ENCODE measurements at places on chromosomes 2 and 18.

- no peak for DNase-seq
Measured at GRCh38 chr2:152481881-152482583, 147.1 kb downstream of the FMNL2 start.

GRCh38 chr2:236179236-236180075 lies 11.3 kb upstream of the GBX2 start:
- DNase-seq, result no peak

DNA sequence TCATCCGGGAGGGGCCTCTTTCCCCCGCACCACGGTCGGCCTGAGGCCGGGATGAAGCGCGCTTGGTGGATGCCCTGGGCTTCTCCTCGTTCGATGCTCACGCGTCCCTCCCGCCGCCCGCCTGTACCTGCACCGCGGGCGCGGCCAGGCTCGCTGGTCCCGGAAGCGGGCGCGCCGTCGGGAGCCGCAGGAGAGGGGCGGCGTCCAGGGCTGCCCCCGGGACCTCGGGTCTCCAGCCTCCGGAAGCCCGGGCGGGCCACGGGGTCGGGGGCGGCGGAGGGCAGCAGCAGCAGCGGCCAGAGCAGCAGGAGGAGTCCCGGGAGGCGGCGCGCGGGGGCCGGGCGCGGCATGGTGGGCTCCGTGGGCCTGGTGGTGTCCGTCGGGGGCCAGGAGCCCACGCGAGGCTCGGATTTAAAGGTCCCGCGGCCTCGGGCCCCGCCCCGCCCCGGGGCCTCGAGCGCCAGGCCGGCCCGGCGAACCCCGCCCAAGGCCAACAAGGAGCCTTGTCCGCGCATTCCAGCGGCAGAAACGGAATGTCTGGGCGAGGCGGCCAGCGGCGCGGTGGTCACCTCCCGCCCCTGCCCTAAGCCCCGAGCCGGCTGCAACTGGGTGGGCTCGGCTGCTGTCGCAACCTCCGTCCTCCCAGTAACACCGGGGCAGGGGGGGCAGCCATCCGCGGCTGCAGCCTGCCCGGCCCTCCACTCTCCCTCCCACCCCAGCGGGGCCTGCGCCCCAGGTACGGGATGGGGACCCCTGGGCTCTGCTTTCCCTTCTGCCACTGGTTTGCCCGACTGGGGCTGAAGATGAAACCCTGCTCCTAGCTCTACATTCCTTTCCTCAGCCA lies at the start of gene MATN3:
Gene MATN3, minus strand, starts transcription at position 387 of the 844 bp plus-strand sequence. Its CDS starts 37 bp downstream, at position 350.
- no peak for DNase-seq

DNA sequence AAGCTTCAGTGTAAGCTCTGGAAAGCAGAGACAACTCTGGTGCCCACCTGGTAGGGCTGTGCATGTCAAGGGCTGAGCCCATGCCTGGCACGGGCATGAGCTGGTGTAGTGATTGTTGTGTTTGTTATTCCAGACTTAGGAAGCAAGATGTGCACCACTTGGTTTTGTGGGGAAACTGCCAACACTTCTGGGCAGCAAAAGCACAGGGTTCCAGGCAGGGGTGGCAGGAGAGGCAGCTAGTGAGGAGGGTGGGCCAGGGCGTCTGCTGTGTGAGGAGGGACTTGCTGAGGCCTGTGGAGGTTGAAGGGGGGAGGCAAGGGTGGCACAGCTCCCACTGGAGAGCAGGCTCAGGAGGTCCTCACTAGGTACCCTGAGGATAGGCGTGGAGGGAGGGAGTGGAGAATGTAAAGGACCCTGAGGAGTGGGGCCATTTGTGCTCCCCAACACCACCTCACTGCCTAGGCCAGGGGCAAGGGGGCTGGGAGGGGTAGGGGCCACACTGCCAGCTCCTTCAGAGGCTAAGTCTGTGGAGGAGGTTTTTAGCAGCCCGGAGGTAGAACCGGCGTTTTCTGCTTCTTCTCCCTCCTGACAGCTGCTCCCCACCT lies 104.0 kb upstream of the POU3F3 start:
- no peak for DNase-seq

- DNase-seq, result no peak
Measured at GRCh38 chr2:228653884-228654283, 472.4 kb upstream of the SPHKAP start.

- no peak for DNase-seq
Measured at GRCh38 chr2:236306825-236307540, 42.8 kb upstream of the ASB18 start.

DNA sequence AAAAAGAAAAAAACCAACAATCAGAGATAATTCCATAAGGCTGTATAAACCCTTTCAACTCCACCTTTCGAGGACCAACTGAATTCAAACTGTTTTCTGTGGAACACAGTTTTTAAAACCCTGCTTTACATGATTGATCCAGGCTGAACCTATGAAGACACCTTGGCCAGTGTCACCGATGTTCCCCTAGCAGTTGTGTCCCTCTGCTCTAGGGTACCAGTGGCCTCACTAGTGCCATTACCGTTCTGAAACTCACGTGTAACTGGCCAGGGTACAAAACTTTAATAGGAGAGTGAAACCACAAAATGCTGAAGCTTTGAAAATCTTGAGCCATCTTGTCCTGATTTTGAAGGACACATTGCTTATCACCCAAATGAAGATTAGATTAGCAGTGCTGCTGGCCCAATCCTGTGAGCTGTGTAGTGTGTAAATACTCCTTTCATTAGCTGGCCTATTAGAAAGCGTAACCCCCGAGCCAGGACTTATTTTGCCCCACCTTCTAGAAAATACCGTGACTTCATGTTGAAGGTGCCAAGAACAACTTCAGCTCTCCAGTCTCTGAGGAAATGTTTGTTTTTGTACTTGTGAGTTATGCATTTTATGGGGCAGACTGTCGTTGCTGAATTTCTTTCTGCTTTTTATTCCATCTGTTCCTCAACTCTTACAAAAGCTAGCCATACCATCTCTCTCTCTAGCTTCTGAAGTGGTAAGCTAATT lies 147.8 kb upstream of the MAP3K20 start:
- no peak for DNase-seq

DNA sequence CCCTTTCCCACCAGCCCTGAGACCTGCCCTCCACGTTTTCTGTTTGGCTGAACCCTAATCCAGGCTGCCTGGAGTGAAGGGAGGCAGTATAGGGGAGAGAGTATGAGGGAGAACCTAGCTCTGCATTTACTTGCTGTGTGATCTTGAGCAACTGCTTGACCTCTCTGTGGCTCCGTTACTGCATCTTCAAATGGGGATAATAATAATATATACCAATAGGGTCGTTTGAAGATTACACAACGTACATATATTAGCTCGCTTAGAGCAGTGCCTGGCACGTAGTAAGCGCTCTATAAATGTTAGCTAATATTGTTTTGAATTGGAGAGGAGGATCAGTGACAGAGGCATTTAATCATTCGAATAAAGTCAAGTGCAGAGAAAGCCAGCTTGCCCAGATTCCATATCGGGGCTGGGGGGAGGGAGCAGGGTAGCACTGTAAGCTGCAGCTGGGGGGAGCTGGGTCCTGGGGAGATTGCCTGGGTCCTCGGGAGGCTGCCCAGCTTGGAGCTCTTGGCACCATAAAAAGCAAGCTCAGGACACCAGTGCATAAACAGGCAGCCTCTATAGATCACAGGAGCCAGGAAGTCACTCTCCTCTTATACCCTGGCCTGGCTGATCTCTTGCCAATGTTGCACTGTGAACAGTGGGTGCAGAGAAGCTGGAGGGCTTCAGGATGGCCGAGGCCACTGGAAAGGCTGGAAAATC lies 19.1 kb downstream of the KCNK3 start:
- DNase-seq, result no peak

DNA sequence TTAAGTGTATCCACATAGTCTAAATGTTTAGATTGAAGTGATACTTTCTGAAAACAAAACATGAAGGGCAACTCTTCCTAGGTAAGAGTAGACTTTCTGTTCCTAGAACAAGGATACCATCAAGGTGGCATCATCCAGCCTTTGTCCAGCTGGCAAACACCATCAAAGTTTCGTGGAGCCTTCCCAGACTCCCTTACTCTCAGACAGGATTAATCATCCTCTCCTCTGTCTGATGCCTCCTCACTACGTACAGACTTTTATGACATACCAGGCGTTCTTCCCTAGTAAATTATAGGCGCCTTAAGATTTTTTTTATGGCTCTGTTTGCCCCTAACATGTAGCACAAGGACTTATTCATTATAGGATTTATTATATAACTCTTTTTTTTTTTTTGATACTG lies 29.4 kb upstream of the ASNSD1 start:
- no peak for DNase-seq

- DNase-seq, result no peak
Measured at GRCh38 chr2:194696690-194697089, 960.3 kb upstream of the SLC39A10 start.

DNA sequence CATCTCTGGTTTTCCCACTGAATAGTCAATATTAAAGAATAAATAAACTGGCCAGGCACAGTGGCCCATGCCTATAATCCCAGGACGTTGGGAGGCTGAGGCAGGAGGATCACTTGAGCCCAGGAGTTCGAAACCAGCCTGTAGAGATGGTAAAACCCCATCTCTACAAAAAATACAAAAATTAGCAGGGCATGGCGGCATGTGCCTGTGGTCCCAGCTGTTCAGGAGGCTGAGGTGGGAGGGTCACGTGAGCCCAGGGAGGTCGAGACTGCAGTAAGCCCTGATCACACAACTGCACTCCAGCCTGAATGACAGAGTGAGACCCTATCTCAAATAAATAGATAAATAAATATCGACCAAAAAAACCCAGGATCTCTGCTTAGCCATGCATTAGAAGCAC lies 50.2 kb upstream of the BIN1 start:
- DNase-seq, result no peak

DNA sequence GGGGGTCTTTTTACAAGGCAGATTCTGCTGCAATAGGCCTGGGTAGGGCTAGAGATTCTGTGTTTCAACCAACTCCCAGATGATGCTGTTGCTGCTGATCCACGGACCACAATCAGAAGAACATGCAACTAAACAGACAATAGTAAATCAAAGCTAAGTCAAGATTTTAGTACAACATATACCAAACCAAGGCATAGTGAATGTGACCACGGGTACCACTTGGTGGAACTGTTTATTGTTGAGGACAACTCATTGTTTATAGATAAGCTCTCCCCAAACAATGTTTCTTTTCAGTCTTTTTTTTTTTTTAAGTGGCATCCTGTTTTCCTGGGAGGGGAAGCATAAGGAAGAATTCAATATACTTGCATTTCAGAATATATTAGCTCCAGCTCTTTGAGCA lies 36.0 kb upstream of the DARS1 start:
- DNase-seq, result no peak

DNA sequence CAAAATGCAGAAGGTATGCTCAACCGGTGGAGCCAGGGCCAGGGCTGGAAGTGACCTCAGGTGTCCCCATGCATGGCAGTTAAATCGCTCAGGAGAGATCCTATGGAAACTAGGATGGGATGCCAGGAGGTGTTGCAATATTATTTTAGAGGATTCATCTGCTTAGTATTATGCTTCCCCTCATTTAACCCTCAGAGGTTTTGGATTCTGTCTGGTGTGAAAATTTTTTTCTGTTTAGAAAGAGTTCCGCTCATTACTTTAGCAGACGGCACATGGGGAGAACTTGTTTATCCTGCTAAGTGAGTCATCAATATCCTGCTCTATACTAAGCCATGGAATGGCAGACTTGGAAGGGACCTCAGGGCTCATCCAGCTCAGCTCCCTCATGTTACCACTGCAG lies 42.5 kb downstream of the TRIB2 start:
- DNase-seq, result no peak

- DNase-seq, result no peak
Measured at GRCh38 chr2:219369447-219369861, 18.3 kb downstream of the DNPEP start.

DNA sequence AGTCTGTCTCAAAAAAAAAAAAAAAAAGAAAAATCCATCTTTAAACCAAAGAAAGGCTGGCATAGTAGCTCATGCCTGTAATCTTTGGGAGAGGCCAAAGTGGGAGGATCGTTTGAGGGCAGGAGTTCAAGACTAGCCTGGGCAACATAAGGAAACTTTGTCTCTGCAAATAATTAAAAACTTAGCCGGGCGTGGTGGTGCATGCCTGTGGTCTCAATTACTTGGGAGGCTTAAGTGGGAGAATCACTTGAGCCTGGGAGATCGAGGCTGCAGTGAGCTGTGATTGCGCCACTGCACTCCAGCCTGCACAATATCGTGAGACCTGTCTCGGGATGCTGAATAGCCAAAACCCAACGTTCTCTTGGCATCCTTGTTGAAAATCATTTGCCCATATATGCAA lies 6.1 kb downstream of the CNOT11 start:
- no peak for DNase-seq

DNA sequence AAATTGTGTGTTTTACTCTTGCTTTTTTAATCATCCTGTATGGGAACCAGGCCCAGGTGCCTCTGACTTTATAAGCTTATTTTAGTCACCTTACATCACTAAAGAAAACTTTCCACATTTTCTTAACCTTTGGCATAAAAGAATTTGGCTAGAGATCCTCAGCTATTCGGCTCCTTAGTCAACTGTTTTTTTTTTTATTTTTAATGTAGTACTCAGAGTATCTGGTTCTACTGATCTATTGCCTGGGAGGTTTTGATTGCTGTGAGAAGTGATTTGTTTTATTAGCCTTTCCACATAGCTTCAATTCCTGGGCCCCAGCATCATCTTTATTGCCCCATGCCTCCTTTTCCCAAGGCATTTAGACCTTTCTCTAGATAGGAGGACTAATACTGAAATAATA lies 121.0 kb downstream of the MYO1B start:
- DNase-seq, result no peak

- no peak for DNase-seq
Measured at GRCh38 chr2:151627353-151627752, 106.9 kb downstream of the NEB start.

- no peak for DNase-seq
Measured at GRCh38 chr2:34601561-34601960, 1002.5 kb upstream of the FAM98A start.

GRCh38 chr2:162328424-162329157 lies 10.1 kb upstream of the IFIH1 start:
- no peak for DNase-seq

- no peak for DNase-seq
Measured at GRCh38 chr2:131521961-131522781, 5.5 kb upstream of the CCDC74A start.

GRCh38 chr2:25586726-25587144 lies 86.6 kb downstream of the DTNB start:
- DNase-seq, result no peak

- DNase-seq, result no peak
Measured at GRCh38 chr2:88221365-88221942, 51.3 kb downstream of the THNSL2 start.

GRCh38 chr2:200901459-200902072 lies 12.4 kb downstream of the NIF3L1 start:
- DNase-seq, result peak; percentile 32

- no peak for DNase-seq
Measured at GRCh38 chr2:25597881-25598280, 75.5 kb downstream of the DTNB start.

- DNase-seq, result no peak
Measured at GRCh38 chr2:45984896-45985473, 312.2 kb upstream of the EPAS1 start.

- DNase-seq, result no peak
Measured at GRCh38 chr18:28457784-28458183, 280.9 kb upstream of the CDH2 start.
